ENCODE measurements at places on chromosomes 5 and 9.
A peak's percentile ranks its signal among the peaks of the same experiment; 100 is the strongest.

GRCh38 chr9:26939955-26940711 is 6.9 kb downstream of the PLAA start:
- DNase-seq = no peak

DNA sequence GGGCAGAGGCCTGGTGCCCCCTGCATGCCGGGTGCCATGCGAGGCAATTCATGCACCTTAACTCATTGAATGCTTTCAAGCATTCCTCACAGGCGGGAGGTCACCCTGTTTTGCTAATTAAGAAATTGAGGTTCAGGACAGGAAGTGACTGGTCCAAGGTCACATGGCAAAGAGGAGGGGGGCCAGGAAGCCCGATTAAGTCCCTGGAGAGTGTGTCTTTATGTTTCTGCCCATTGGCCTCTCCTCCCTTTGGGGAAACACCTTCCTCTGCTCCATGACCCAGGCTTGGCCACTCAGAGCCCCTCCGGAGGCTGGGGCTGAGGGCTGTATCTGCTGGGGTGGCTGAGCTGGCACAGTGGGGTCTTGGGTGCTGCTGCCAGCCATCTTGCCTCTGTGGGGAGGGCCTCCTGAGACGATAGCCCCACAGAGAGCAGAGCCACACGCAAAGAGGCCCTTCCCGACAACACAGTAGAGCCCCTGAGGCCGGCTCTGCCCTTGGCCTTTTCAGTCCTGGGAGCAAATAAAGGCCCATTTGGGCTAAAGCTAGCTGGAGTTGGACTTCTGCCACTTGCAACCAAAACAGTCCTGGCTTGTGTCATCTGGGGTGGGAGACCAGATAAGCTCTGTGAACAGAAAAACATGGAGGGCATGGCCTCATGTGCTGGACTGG is 90.8 kb upstream of the NEURL1B start:
- no peak for DNase-seq

DNA sequence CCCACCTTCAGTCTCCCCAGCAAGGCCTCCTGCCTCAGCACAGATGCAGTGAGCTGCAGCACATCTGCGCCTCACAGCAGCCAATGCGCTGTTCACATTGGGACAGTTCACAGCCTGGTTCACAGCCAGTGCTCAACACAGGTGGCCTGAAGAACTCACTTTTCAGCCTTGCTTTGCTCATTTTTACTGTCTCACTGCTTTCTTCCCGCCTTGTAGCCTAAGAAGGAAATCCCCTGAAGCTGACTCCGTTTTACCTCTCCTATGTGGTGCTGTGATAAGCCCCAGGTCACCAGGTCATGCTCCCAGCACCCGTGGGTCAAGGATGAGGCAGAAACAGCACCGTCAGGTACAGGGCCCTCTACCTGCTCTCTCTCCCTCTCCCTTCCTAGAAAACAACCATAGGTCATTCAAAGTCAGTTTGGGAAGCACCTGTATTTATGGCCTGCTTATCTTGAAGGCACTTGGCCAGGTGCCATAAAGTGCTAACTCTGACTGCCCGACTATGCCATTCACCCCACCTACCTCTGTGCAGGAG is 1.1 kb downstream of the GCNT4 start:
- DNase-seq = no peak

GRCh38 chr5:10306806-10307205 is 896 bp downstream of the CMBL start:
- DNase-seq = no peak

- no peak for DNase-seq
Observed at GRCh38 chr5:174303035-174303434, 257.5 kb downstream of the NSG2 start.

DNA sequence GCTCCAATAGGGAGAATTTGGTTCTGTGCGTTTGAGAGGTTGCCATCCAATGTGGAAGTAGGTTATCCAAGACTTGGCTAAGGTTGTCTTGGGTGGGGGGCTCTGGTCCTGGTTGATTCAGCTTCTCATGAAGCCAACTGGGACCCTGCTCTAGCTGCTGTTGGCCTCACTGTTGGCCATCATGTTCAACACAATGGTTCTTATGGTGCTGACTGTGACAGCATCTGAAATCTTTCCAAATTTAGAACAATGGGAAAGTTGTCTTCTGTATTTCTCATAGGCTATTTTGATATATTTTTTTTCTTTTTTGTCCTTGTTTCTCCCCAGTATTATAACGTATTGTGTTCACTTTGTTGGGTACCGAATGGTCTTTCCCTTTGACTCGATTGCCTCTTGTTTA is 71.9 kb downstream of the GDNF start:
- DNase-seq = no peak

- peak; percentile 80 for DNase-seq
Observed at GRCh38 chr5:172903790-172904189, 55.4 kb upstream of the RPL26L1 start.

DNA sequence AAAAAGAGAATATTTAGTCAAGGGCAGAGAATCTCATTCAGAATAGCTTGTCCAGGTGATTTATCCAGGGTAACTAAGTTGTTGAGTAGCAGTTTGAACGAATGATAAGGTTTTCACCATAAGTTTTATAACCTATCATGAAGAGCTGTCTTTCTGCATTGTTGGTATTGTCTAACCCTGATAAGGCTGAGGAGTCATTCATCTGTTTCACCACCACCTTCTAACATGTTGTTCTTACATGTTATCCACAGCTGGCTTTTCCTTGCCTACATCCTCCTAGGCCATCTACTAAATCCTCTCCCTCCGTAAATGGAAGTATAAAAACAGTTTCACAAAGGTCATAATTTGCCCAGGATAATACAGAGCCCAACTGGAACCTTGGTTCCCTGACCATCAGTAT is 24.1 kb downstream of the ZNF462 start:
- no peak for DNase-seq
